ENCODE measurements at places on chromosomes 7 and 10.

DNA sequence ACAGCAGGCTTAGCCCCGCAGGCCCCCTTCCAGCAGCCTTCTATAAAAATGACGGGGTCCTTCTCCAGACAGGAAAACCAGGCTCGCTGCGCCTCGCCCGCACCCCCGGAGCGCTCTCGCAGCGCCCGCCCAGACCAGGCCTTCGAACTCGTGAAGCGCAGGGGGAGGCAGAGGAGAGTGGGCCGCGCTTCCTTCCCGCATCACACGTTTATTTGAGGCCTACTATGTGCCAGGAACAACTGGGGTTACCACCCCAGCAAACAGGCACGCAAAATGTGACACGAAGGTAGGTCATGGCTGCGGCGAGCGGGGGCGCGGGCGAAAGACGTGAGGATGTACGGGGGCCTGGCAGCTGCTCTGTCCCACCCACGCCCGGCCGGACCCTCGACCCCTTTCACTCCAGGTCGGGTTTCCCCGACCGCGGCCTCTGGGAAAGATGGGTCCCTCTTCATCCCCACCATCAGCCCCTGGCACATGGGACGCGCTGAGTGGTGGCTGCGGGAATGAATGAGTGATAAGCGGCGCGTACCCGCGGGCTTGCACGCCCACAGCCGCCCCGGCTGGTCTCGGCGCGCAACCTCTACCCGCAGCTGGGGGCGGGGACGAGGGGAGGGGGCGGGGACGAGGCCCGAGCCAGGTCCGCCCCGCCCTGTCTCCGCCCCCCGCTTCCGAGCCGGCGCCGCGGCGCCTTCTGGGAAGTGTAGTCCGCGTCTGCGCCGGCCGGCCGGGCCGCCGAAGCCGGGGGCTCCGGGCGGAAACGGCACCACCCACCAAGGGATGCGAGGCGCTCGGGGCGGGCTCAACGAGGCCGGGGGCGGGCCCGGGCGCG lies 59.1 kb downstream of the ZNF467 start:
- peak; percentile 90 for DNase-seq

- no peak for DNase-seq
Measured at GRCh38 chr7:445020-445419, 74.6 kb downstream of the PDGFA start.

- no peak for DNase-seq
Measured at GRCh38 chr10:90775351-90776028, 82.3 kb downstream of the HTR7 start.

GRCh38 chr10:124132876-124133275 lies 39.5 kb upstream of the CHST15 start:
- no peak for DNase-seq

DNA sequence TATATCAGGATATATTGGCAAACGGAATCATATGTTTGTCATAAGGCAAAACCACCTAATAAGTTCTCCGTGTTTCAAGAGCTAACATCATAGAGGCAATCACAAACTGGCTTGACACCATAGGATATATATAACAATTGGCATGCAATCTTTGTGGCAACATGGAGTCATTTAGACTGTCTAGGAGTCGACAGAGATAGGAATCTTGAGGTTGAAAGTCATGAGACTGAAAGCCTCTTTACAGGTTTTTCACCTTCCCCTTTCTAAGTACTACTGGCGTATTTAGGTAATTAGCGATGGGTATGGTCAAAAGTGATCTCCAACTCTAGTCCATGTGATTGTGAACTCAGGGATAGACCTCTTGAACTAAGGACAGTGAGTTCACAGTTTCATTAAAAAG lies 63.7 kb downstream of the THSD7A start:
- no peak for DNase-seq

GRCh38 chr10:13201132-13201531 lies 33.0 kb downstream of the UCMA start:
- no peak for DNase-seq

DNA sequence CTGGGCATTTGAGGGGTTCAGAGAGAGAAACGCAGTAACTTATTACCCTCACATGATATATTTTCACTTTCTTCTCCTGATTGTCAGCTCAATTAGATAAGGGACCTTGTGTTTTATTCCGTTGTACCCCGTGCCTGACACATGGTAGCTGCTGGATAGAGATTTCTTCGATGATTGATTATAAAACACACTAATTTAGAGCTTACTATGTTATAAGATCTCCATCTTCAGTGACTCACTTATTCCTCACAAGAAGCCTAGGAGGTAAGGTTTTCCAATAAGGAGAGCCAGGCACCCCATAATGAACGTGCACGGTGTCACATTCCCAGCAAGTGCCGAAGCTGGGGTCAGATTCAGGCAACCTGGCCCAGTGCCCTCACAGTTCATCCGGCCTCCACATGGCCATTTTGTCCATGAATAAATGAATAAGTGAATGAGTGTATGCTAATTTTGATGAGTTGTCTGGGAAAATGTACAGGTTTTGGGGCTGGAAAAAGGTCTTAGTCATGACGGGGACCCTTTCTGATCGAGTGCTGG lies 138.1 kb upstream of the CDCA7L start:
- no peak for DNase-seq

GRCh38 chr10:97081621-97082235 lies 104.0 kb downstream of the SLIT1 start:
- DNase-seq: no peak

DNA sequence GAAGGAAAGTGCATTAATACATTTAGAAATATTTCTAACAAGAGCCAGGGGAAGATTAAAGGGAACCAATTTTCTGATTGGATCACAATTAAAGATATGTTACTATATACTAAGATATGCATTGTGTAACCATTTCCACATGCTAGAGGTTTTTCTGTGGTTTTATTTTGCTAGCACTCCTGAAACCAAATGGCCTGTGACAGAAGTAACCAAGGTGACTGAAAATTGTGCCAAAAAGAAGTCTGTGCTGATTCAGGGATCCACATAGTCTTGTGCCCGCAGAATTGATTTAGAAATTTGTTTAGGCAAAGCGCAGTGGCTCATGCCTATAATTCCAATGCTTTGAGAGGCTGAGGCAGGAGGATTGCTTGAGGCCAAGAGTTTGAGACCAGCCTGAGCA lies 1.8 kb downstream of the CC2D2B start:
- DNase-seq: no peak

DNA sequence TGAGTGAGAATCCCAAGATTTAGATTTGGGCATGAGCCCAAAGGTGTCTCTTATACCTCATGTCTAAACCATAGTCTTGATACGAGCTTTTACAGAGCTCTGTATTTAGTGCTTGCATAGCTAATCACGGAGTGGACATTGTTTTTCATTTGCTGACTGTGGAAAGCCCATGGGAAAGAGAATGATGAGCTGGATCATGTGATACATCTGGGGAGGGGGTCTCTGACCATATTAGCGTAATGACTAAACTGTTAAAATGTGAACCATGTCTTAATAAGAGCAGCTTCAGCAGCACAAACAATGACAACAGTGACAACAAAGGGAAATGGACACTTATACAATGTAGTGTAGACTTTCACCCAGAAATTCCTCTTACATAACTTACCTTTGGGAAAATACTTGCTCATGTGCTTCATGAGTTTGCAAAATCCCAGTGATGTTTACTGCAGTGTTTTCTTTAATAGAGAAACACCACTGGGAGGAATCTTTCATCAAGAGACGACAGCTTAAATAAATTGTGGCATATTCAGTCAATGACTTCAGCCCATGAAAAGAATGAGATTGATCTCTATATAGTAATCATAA lies 44.0 kb upstream of the ITGB1 start:
- no peak for DNase-seq

- DNase-seq: no peak
Measured at GRCh38 chr10:110764378-110764777, 107.3 kb upstream of the PDCD4 start.

- no peak for DNase-seq
Measured at GRCh38 chr10:43938810-43939209, 290.1 kb upstream of the ZNF32 start.

- DNase-seq: no peak
Measured at GRCh38 chr10:77510695-77511094, 126.9 kb downstream of the KCNMA1 start.

DNA sequence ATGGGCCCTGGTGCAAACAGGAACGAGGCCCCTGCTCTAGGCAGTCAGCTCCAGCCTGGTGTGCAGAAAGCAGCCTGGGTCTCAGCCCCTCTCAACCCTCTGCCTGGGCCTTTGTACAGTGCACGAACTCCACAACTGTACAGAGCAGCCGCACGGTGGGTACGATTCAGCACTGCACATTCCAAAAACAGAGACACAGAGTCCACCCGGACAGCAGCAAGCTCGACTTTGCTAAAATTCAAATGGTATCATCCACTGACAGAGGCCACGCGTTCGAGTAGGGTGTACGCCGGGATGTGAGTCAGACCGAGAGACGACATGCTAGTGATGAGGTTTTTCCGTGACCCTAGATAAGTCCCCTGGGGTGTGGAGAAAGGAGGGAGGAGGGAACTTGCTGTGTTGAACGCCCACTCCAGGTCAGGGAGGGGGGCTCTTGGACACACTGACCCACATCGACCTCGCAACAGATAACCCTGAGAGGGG lies 65.6 kb upstream of the PDGFA start:
- no peak for DNase-seq

- no peak for DNase-seq
Measured at GRCh38 chr10:101485207-101485606, 102.8 kb downstream of the POLL start.

GRCh38 chr7:123580406-123581161 lies 21.0 kb upstream of the ASB15 start:
- DNase-seq: no peak

GRCh38 chr7:116551692-116552091 lies 26.9 kb downstream of the CAV1 start:
- no peak for DNase-seq

GRCh38 chr7:109986701-109987100 lies 1104.2 kb upstream of the LRRN3 start:
- DNase-seq: no peak

GRCh38 chr7:1587738-1588137 lies 17.9 kb upstream of the PSMG3 start:
- no peak for DNase-seq

DNA sequence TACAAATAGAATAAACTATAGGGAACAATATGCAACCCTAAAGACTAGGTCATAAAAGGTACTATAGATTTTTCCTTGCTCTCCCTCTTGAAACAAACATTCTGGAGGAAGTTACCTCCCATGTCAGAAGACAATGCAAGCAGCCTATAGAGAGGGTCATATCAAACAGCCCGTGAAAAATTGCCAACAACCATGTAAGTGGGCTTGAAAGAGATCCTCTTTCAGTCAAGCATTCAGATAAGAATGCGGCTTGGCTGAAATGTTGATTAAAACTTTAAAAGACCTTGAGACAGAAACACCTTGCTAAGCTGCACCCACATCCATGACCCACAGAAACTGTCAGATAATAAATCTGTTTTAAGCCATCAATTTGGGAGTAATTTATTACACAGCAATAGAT lies 526.6 kb upstream of the GHITM start:
- no peak for DNase-seq

GRCh38 chr7:46281071-46281470 lies 360.0 kb upstream of the IGFBP3 start:
- no peak for DNase-seq

GRCh38 chr10:12965571-12965970 lies 35.9 kb downstream of the CCDC3 start:
- DNase-seq: no peak

DNA sequence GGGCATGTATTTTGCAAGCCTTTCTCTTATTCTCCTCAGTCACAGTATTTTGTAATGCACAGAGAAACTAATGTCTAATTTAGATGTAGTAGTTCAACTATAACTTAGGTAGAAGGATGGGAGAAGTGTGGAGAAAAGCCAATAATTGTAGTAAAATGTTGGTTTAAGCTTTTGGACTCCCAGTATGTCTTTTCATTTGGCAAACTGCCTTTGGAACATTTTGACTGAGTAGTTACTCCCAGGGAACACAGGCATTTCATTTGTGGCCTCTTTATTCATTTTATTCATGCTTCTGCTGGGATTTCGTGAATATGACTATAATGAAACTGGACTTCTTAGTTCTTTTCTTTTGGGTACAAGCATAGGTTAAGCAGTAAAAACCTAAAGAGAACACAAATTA lies 79.0 kb downstream of the EXOC4 start:
- DNase-seq: no peak

DNA sequence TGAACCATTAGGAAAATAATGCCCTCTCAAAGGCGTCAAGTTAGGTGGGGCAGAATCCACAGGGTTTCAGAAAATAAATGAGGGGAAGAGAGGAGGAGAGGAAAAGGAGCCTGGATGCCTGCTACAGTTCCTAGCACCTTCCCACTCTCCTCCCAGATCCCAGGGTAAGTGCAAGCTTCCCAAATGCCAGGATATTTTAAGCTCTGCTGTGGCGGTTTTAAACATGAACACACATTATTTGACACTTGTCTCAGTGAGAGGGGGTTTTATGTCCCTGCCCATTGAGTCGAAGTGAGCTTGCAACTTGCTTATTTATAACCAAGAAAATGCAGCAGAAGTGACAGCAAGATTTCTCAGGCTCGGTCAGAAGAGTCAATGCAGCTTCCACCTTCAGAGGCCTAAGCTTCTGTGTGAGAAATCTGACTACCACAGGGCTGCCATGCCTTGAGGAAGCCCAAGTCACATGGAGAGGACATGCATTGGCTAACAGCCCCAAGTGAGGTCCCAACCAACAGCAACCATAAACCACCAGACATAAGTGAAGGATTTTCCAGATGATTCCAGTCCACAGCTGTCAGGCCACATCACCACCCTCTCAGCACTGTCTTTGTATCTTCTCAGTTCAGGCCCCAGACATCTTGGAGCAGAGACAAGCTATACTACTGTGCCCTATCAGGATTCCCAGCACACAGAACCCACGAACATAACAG lies 17.9 kb upstream of the BMPER start:
- DNase-seq: no peak

DNA sequence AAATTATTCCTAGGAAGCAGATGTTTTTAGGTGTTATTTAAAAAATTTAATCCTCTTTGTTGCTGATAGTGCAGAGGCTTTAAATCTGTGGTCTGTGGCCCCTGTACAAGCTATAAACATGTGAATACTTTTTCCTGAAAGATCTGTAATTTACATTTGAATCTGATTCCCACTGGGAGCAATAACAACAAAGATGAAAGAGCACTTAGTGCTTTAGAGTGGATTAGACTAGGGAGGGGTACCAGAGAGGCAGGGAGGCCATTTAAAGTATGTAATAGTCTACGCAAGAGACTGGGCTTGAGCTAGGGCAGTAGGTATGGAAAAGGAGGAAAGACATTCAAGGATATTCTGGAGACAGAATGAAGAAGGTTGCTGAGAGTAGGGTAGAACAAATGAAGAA lies 19.1 kb downstream of the BTRC start:
- no peak for DNase-seq

GRCh38 chr7:130595986-130596385 lies 72.6 kb downstream of the COPG2 start:
- no peak for DNase-seq

GRCh38 chr10:33154590-33154989 lies 179.9 kb downstream of the NRP1 start:
- DNase-seq: no peak
